ENCODE measurements at places on chromosomes 7 and 10.

DNA sequence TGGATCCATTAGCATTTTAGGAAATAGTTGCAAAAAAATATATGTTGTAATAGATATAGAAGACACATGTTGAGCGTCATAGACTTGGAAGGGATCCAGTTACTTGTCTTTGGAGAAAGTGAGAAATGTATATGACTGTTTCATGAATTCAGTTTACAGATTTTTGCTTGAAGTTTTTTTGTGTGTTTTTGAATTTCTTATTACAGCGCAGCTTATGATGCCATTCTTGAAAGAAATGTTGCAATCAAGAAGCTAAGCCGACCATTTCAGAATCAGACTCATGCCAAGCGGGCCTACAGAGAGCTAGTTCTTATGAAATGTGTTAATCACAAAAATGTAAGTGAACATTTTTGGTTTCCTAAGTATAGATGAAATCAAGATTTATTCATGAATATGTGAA, 98.2 kb downstream of the MAPK8 start:
- no peak for DNase-seq

DNA sequence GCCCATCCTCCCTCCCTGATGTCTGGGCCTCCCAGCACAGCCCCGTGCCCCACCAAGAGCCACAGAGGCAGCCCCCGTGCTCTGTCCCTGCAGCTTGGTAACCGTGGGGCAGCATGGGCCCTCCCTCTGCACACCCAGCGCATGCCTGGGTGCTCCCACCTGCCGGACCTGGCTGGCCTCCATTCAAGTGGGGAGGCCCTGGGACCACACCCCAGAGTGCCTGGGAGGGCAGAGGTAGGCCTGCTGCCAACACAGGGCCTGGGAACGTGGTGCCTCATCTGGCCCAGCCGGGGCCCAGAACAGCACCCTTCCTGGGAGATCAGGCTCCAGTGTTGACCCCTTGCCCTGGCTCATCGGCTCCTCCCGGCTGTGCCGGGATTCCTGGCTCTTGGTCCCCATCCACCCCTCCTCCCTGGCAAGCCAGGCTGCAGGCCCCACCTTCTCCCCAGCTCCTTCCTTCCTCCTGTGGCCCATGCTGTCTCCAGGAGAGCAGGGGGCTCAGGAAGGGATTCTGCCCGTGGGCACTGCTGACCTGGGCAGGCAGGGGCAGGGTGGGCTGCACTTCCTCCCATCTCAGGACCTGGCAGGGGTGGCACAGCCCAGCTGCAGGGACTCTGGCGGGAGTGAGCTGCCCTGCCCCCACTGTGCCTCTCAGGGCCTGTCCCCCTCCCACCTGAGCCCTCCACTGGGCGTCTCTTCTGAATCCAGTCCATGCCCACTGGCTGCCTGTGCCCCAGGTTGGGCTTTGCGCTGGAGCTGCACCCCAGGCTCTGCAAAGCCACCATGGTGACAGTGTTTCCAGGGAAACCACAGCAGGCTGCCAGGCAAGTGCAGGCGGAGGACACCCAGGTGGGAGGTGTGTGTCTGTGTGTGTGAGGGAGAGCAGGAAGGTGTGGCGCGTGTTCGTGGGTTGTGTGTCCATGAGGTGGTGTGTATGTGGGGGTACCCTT, 32.6 kb downstream of the PWWP2B start:
- DNase-seq = peak; percentile 57

DNA sequence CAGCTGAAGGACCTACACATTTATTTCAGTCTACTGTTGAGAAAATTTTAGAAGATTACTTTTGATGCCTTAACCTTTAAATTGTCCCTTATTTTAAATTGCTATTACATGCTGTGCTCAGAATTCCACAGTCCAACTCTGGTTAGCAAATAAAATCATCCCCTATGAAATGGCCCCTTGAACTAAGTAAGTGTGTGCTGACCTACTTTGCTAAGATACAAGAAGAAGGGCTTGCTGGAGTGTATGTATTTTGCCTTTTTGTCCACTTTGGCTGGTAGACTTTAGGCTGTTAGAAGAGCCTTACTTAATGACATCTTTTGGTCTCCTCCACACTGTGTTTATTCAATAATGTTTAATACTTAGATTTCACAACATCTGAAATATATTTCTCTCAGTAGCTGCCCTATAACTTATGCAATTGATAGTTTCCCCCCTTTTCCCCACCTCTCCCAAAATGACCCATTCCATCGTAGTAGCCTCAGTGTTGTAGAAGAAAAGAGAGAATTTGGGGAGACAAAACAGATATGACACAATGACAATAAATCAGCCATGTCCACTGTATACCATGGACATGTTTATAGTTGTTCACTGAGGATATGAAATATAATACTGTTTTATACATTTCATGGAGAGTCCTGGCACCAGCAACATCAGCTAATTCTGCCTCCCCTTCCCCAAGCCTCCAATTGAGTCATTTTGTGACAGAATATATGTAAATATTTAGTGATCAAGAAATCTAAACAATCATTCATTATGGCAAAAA, 107.8 kb upstream of the ASAH2 start:
- DNase-seq = no peak

GRCh38 chr7:66142996-66143395, 28.3 kb downstream of the CRCP start:
- DNase-seq = no peak

DNA sequence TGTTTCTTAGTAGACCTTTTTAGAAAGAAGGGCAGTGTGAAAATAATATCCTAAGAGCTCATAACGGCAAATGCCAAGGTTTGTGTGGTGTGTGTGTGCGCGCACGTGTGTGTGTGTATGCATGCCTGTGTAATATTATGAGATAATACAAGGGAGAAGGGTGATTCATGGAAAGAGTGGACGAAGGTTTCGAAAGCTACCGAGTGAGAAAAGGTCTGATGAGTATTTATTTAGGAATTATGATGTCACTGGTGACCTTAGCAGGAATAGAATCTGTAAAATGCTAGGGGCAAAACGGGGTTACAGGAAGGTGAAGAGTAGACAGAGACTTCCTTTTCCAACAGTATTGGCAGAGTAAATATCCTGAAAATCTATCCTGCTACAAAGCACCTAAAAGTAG, 107.3 kb downstream of the AHR start:
- DNase-seq = no peak

GRCh38 chr10:10460451-10460850, 557.2 kb upstream of the CELF2 start:
- no peak for DNase-seq

- DNase-seq = no peak
Observed at GRCh38 chr7:80815733-80816132, 103.1 kb downstream of the SEMA3C start.

DNA sequence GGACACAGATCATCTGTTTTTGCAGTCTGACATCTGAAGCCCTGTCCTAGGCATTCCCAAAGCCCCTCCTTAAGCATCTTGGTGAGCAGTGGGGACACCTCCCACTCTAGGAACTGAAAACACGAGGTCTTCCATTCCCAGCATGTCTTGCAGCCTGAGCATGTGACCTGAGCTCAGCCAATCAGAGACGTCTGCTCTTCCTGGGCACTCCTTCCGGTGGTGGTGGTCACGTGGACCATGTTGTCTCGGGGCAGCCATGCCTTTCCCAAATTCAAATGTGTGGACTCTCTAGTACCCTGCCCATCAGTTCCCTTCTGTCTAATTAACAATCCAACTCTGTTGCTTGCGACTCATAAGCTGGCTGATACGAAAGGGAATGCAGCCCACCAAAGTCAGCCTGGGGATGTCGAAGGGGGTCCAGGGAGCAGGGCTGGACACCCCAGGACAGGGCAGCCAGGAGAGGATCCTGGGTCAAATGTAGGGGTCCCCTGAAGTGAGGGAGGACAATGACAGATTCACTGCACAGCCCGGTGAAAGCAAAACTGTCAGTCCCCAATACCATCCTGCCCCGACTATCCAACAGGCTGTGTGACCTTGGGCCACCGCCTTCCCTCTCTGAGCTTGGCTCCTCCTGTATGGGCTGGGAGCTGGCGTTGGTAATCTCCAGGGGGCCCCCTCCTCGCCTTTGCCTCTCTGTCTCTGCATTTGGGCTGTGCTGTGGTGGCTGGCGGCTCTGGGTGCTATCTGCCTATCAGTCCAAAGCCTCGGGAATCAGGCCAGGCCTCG, 57.4 kb upstream of the BAIAP2L1 start:
- DNase-seq = no peak

DNA sequence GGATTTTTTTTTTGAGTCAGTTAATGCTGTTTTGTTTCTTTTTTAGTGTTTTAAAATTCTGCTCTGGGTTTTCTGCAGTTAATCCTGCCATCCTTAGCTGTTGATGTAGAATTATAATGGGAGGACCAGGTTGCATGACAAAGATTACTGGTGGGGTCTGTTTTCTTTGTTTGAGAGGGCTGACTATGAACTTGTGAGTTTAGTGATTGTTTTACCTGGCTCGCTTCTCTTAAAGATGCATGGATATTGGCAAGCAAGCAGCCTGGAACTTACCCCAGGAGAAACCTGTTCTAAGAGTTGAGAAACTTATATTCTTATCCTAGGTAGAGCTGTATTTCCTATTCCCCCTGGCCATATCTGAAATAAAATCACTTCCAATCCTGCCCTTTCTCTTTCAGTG, 727.8 kb downstream of the GRM8 start:
- DNase-seq = no peak

DNA sequence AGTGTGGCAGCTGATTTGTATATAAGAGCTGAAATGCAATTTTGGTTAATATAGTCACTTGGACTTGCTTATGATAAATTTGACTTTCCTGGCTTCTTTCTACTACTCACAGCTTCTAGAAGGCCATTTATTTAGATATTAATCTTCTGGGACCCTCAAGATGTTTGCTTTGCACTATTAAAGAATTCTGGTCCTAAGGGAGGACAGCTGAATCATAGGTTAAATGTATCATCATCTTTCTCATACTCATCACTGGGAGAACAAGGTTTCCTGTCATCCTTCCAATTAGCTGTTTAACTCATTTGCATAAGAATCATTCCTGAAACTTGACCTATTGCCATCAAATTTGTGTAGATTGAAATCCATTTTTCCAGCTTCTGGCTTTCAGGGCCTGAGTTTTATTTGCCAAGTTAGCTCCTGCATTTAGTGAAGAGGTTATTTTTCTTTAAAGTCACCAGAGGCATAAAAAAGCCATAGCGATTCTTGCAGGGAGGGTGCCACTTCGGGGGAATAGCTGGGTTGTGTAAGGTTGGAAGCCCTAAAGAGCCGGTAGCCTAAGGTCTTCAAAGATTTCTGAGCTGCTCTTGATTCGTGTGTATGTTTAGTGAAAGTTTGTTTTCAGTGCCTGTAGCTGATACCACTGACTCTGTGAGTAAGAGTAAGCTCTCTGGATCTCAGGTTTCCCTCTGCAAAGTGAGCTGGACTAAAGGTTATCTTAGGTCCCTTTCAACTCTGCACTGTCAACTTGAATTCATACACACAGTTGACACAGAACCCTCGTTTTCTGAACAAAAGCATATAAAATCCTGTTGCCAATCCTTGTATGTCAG, 4.3 kb downstream of the MAP3K8 start:
- DNase-seq = no peak

All from NCI-H2081 (cell line).